Tibial artery (tissue), 4 donors: ENCODE measurements at places on chromosomes 2 and 18.

DNA sequence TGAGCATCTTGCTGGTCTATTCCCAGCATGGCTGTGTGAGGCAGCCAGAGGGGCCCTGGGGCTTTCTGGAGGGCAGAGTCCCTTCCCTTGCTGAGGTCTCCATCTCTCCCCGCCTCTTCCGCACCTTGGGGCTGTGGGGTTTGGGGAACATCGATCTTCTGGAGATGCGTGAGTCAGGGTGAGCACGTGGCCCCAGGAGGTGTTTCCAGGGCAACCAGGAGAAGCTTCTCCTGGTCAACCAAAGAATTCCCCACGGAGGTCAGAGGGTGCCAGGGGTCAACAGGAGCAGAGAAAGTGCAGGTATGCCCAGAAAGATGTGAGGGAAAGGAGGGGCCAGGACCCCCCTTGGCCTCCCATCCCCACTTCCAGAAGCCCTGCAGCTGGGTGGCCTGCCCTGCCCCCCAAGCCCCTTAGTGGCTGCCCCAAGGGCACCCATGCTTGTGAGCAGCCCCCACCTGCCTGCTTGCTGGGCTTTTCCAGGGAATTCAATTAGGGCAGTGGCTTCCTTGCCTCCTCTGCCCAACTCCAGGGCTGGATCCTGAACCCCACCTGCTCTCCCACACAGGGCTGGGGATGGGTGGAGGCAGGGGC lies 2.8 kb upstream of the PROM2 start:
- DNase-seq = no peak

GRCh38 chr2:202387608-202388342 lies 11.6 kb downstream of the BMPR2 start:
- no peak for DNase-seq

- no peak for DNase-seq
Observed at GRCh38 chr2:169965495-169965894, 138.2 kb downstream of the UBR3 start.

DNA sequence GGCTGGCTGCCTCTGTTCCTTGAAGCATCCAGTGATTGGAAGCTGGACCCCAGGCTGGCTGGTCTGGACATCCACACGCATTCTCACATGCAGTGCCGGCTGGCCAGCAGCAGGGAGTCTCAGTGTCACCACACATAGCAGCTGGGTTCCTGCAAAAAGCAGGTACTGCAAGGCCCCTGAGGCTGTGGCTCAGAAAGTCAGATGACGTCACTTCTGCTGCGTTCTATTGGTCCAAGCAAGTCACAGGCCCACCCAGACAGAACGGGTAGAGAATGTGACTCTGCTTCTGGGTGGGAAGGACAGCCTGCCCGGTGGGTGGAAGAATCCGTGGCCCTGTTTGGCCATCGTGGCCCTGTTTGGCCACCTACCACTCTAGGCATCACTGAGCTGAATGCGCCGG lies 51.3 kb upstream of the SPP2 start:
- no peak for DNase-seq

GRCh38 chr2:19116918-19117317 lies 241.5 kb downstream of the OSR1 start:
- no peak for DNase-seq

- DNase-seq = no peak
Observed at GRCh38 chr2:174624895-174625430, 27.4 kb upstream of the WIPF1 start.

GRCh38 chr2:165173215-165173614 lies 30.6 kb downstream of the SCN3A start:
- DNase-seq = no peak

- no peak for DNase-seq
Observed at GRCh38 chr18:69885841-69886531, 61.7 kb downstream of the CD226 start.

DNA sequence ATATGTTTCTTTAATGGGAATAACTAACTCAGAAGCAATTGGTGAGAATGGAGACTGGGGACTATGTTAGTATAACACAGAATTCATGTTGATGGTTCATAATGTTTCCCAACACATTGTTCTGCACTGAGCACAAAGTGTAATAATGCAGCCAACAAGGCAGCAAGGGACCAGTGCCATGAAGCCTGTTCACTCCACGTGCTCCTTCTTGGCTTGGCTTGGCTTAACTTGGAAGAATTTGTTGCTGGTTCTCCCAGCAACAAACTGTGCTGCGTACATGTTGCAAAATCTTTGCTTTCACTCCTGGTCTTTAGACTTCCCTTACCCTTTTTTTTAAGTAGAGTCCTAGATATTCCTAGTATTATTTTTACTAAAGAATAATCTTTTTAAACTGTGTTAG lies 129.7 kb downstream of the MAP3K20 start:
- peak; percentile 95 for DNase-seq

- no peak for DNase-seq
Observed at GRCh38 chr2:238114851-238115660, 14.9 kb downstream of the ESPNL start.

GRCh38 chr18:60406721-60407120 lies 34.1 kb upstream of the MC4R start:
- no peak for DNase-seq

DNA sequence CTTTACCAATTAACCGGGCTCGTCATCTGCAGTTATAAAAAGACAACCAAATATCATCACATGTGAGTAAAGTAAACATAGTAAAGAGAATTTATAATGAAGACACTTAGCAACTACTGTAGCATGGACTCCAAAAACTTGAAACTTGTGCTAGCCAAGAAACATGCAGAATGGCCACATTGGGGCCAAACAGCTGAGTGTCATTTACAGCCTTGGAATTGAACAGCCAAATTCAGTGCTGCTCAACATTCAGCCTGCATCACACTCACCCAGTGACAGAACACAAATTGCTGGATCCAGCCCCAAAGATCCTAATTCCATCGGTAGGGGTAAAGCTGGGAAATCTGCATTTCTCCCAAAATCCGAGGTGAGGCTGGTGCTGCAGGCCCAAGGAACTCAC lies 224.8 kb upstream of the GYPC start:
- DNase-seq = no peak

DNA sequence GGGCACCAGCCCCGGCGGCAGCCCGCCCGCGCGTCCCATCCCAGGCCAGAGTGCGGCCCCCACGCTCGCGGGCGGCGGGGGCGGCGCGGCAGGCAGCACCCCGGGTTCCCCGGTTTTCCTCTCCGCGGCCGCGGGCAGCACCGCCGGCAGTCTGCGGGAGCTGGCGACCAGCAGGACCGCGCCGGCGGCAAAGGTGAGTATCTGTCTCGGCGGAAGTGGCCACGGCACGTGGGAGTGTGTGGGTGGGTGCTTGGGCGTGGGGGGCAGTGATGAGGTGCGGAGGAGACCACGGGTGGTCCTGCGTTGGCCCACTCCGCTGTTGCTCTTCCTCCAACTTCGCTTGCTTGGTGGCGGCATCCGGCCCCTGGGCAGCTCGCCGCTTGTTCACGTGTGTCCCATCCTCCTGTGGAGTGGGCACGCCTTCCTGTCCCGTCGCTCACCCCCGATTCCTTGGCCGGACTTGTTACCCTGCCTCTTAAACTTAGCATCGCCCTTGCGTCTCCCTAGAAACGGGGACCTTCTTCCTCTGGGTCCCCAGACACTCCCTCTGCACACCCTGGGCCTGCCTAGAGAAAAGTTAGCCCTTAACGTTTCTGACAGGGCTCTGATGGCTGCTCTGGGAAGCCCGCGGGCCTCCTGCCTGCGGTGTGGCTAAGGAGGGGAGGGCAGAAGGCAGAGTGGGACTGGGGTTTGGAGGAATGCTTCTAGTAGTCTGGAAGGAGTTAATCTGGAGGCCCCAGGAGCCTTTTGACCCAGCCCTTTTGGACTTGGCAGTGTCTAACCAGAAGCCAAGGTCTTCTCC lies 1.1 kb downstream of the SH3RF3 start:
- DNase-seq = peak; percentile 76

GRCh38 chr2:124320051-124320688 lies 295.1 kb downstream of the CNTNAP5 start:
- no peak for DNase-seq

GRCh38 chr2:114056294-114057143 lies 166.6 kb downstream of the ACTR3 start:
- no peak for DNase-seq

DNA sequence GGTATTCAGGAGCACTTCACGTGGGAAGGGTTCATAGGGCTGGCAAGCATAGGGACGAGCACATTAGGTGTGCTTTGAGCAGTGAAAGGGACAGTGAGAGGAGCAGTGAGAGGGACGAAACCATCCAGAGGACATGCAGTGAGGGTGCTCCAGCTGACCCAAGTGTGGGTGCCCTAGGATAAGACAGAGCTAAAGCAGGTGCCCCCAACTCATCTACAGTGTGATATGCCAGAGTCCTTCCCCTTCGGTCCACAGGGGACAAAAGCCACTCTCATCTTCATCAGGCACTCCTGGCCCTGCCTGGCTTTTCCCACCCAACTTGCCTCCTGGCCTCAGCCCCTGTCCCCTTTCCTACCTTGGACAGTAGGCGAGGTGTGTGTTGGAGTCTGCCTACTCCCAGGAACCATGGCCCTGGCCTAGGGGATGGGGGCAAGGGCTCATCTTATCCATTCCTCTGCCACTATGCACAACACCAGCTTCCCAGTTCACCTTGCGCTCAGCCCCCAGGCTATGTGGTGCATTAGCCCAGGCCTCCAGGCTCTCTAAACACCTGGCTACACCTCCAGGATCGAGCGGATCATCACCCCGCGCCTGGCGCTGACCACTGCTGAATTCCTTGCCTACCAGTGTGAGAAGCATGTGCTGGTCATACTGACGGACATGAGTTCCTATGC lies 16.1 kb upstream of the ANKRD53 start:
- peak; percentile 9 for DNase-seq

GRCh38 chr2:20838016-20838415 lies 15.1 kb upstream of the LDAH start:
- no peak for DNase-seq

- DNase-seq = no peak
Observed at GRCh38 chr2:42770288-42771131, 6.6 kb upstream of the OXER1 start.

GRCh38 chr18:23069481-23069880 lies 65.8 kb upstream of the CABLES1 start:
- DNase-seq = no peak

DNA sequence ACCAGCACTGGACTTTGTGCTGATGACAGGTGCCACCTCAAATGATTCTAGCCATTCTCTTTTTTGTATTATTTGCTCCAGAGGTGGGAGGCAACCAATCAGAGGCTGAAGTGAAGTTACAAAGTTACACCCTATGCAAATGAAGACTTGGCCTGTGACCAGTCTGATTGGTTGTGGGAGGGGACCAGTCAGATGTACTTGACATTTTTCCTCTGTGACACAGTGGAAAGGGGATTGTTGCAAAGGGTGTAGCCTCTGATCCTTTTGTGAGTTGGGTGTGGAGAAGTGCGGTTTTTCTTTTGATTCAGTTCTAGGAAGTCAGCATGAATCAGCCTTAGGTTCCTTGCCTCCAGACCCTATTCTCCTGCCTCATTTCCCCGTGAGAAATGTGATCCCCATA lies 244.0 kb downstream of the ARL6IP6 start:
- DNase-seq = no peak

DNA sequence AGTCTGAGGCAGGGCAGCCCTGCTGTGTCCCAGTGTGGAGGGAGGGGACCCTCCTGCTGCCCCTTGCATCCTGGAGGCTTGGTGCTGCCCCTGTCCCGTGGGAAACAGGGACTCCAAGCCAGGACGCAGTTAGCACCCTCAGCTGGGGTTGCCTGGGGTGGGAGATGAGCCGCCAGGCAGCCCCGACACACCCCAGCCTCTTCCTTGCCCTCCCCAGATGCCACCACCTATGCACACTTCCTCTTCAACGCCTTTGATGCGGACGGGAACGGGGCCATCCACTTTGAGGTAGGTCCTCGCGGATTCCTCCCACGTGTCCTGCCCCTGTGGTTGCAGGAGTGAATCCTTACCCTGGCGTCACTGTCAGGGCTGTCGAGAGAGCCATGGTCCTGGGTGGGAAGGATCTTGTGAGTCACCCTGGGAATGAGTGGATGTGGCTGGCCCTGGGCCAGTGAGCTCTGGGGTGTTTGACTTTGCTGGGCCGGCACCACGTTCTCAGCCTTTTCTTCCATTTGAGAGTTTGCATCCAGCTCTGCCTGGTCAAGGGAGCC lies 27.5 kb upstream of the FAHD2A start:
- DNase-seq = peak; percentile 19

GRCh38 chr2:20603791-20604190 lies 47.1 kb downstream of the HS1BP3 start:
- no peak for DNase-seq

- no peak for DNase-seq
Observed at GRCh38 chr2:65525616-65526231, 93.3 kb upstream of the SPRED2 start.

- DNase-seq = no peak
Observed at GRCh38 chr2:200399636-200400035, 93.1 kb downstream of the SPATS2L start.

DNA sequence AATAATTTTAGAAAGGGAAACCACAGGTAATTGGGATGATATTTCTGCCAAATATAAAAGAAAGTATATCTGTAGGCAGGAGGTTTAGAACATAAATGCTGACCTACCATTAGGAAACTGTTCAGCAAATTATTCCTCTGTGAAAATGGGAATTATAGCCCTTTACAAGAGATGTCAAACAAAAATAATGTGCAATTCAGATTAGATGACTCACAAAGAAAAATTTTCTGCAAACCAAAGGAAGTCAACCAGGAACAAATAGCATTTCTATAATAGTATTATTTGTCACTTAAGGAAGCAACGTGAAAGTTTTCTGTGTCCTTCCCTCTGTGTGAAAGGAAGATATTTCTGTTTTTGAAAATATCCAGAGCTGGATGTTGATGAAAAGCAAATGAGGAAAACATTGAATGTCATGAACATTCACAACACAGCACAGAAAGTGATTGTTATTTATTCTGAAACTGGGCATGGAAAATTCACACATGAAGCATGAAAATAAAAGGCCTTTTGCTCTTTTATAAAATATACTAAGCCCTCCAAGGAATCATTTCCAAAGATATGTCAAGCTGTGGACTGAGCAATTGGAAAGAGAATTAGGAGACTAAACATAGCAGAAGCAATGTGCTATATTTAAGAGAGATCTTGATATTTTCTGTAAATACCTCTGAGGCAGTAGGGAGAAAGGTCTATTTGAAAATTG lies 57.9 kb upstream of the SPHKAP start:
- no peak for DNase-seq

DNA sequence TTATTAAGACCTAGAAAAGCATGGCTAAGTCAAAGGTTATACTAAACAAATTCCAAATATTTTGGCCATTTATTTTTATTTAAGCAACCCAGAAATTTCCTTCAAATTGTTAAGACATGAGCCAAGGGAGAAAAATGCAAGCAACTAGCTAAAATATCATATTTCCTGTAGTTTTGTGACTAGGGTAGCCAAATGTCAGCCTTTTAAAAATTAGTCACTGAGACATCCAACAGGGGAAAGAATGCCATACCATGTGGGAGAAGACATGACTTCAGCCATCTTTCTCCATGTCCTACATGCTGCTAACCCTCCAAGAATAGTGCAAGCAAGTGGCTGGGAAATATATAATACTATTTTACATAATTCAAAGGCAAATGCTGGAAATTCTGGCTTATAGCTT lies 197.9 kb downstream of the DSEL start:
- no peak for DNase-seq
